A549 treated with DMSO at 1 μM for 4 hours (cell line): ENCODE measurements at places on chromosomes 12 and 14. TPM values are rescaled to one million over a fixed set of nuclear protein-coding genes. Genes with fewer than 3 reads are reported as not detected.

TAS2R46 gene
- 0.11 TPM in 1 of 5 replicates, not detected in the others for total RNA-seq

TPH2 gene
- not detected in 5 replicates for total RNA-seq

SPRYD4 gene
- 1.9 to 2.0 TPM (median 2.0 TPM) in 5 replicates for total RNA-seq

SERPINA9 gene
- 0.13 to 0.15 TPM in 2 of 5 replicates, not detected in the others for total RNA-seq

TRPV4 gene
- 0.03 to 0.08 TPM (median 0.06 TPM) in 3 of 5 replicates, not detected in the others for total RNA-seq
